ENCODE measurements at places on chromosomes 2 and 18.

GRCh38 chr2:149645391-149645790, 57.8 kb upstream of the MMADHC start:
- DNase-seq, result no peak

GRCh38 chr2:233414777-233415570, 60.7 kb downstream of the DGKD start:
- DNase-seq, result no peak

GRCh38 chr2:127510073-127510472, 16.2 kb downstream of the IWS1 start:
- DNase-seq, result no peak

- no peak for DNase-seq
These were observed 176.3 kb upstream of the FOSL2 start for GRCh38 chr2:28216331-28216730.

GRCh38 chr2:178450524-178450773, 526 bp downstream of the PRKRA start:
- DNase-seq, result no peak

DNA sequence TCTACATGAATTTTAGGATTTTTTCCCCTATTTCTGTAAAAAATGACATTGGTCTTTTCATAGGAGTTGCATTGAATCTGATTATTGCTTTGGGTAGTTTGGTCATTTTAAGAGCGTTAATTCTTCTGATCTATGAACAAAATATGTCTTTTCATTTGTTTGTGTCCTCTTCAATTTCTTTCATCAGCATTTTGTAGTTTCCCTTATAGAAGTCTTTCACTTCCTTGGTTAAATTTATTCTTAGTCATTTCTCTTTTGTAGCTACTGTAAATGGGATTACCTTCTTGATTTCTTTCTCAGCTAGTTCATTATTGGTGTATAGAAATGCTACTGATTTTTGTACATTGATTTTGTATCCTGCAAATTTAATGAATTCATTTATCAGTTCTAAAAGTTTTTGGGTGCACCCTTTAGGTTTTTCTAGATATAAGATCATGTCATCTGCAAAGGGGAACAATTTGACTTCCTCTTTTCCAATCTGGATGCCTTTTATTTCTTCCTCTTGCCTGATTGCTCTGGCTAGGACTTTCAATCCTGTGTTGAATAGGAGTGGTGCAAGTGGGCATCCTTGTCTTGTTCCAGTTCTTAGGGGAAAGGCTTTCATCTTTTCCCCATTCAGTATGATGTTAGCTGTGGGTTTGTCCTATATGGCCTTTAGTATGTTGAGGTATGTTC, 36.6 kb upstream of the AAK1 start:
- no peak for DNase-seq

- DNase-seq, result no peak
These were observed 24.7 kb downstream of the GNAL start for GRCh38 chr18:11713756-11714155.

DNA sequence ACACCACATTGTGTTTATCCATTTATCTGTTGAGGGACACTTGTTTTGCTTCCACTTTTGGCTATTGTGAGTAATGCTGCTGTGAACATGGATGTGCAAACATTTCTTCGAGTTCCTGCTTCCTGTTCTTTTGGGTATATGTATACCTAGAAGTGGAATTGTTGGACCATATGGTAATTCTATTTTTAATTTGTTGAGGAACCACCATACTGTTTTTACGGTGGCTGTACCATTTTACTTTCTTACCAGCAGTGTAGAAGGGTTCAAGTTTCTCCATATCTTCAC, 23.1 kb downstream of the ANXA4 start:
- DNase-seq, result no peak

GRCh38 chr2:72723769-72724370, 102.0 kb downstream of the EXOC6B start:
- no peak for DNase-seq

DNA sequence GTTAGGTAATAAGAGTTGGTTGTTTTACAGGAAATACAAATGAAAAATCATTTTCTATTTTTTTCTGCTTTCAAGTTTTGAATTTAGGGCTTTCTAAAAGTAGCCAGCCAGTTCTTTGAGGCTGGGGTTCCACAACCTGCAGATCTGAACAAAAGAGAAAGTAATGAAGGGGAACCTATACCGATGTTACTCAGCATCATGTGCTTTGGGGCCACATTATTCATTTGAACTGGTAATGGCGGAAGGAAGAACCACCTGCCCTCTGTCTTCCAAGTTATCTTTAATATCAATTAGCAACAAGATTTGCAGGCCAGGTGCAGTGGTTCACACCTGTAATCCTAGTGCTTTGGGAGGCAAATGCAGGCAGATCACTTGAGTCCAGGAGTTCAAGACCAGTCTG, 12.9 kb upstream of the MRO start:
- no peak for DNase-seq

- DNase-seq, result no peak
These were observed 127.7 kb downstream of the DOK6 start for GRCh38 chr18:69528435-69528834.

GRCh38 chr18:77784759-77785379, 535.2 kb downstream of the GALR1 start:
- DNase-seq, result no peak

DNA sequence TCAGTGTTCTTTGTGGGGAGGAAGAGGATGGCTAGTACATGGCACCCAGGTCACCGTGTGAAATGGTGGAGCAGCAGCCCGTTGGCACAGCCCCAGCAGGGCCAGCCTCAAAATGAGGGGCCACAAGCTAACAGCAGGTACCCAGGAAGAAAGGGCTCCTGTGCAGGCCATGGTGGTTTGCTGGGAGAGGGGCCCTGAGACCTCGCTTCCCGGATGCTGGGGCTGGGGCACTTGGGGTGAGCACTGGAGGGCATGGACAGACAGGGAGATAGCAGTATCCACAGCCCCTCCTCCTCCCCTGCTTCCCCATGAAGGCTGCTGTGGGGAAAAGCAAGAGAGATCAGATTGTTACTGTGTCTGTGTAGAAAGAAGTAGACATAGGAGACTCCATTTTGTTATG, 16.2 kb upstream of the TEX44 start:
- no peak for DNase-seq

GRCh38 chr2:13858626-13859025, 773.9 kb upstream of the LRATD1 start:
- DNase-seq, result no peak

- DNase-seq, result no peak
These were observed 117.4 kb downstream of the FMNL2 start for GRCh38 chr2:152452256-152452973.

- DNase-seq, result no peak
These were observed 307.8 kb downstream of the NDUFA10 start for GRCh38 chr2:239717319-239717675.

GRCh38 chr2:57210855-57211254, 835.8 kb upstream of the VRK2 start:
- DNase-seq, result no peak

DNA sequence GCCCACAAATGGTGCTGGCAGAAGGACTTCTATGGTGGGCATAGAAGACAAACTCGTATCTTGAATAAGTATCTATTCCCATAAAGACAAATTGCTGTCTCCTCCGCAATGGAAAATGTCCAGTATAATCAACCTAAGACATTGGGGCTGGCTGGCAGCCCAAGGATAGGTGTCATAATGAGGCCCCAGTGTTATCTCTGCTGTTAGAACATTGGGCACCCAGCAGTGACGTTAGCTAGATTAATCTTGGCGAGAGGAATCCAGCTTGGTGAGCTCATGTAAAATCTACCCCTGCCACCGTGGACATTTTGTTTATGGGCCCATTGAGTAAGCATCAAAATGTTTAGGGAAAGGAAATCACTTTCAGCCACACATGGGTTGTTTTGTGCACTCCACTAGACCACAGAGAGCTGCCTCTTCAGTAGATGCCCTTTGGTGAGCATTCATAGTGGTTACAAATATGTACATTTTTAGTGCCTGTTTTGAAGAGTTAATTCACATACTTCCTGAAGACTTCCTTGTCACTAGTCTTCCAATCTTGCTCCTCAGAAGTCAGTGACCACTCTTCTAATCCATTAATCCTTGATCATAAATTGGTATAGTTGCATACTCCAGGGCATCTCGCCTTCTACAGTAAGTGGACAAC, 48.2 kb upstream of the KDM3A start:
- no peak for DNase-seq

DNA sequence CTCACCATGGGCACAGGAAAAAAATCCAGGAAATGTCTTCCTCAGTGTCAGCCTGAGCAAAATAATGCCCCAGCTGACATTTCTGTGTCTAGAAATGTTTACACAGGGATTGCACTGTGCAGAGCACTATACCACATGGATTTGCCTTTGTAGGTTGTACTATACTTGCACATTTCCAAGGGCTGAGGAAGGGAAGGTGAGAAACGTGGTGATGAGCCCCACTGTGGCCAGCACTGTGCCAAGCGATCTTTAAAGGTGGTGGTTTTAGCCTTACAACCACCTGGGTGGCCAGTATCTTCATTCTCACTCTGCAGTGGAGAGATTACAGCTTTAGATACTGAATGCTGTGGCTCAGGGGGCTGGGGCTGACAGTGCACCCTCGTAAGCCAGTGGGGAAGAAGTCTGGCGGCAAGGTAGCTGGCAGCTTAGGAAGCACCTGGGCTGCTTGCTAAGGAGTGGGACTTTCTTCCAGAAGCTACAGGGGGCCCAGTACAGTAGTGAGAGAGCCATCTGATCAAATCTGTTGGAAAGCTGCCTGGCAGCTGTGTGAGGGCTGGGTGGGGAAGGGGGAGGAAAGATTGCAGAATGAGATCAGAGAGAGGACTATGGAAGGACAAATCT, 81.4 kb upstream of the MSH2 start:
- no peak for DNase-seq

DNA sequence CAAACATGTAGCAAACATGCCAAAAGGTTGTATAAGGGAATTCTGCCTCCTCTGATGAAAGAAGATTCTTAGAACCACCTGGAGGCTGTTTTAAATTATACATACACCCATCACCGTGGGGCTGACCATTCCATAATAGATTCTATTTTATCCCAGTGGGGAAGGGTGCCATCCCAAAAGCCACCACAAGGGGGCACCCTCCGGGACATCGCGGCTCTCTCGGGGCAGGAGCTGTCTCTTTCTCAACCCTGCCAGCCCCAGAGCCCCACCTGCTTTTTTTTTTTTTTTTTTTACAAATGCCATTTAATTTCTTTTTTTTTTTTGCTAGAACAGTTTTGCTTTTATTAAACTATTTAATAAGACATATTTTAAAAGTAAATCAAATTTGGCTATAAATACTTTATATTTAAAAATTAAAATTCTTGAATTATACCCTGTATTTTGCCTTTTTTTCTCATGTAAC, 8.6 kb upstream of the MTCL1 start:
- no peak for DNase-seq

- DNase-seq, result no peak
These were observed 162.2 kb downstream of the PKP4 start for GRCh38 chr2:158618891-158619490.

GRCh38 chr2:85423525-85423924, 5.0 kb downstream of the SH2D6 start:
- DNase-seq, result no peak

DNA sequence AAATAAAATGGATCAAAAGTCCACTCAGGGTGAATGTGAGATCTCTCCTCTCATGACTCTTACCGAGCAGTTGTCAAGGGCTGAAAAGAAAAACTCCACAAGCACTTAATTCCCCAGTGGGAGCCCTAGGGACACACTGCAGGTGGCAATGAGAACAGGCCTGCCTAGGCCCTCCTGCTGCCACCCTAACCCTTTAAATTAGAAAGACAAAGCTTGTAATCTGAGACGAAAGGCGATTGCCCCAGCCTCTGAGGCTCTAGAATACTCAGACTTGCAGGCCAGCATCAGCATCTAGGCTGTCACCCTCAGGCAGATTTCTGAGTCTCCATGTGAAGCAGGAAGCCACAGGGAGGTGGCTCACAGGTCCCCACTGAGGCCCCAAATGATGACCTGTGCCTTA, 457.0 kb upstream of the MYT1L start:
- no peak for DNase-seq

GRCh38 chr2:60538101-60538500, 15.4 kb downstream of the BCL11A start:
- no peak for DNase-seq

GRCh38 chr2:3620834-3621233, 25.9 kb downstream of the COLEC11 start:
- DNase-seq, result no peak

GRCh38 chr18:65215865-65216466, 534.8 kb upstream of the CDH7 start:
- DNase-seq, result no peak

DNA sequence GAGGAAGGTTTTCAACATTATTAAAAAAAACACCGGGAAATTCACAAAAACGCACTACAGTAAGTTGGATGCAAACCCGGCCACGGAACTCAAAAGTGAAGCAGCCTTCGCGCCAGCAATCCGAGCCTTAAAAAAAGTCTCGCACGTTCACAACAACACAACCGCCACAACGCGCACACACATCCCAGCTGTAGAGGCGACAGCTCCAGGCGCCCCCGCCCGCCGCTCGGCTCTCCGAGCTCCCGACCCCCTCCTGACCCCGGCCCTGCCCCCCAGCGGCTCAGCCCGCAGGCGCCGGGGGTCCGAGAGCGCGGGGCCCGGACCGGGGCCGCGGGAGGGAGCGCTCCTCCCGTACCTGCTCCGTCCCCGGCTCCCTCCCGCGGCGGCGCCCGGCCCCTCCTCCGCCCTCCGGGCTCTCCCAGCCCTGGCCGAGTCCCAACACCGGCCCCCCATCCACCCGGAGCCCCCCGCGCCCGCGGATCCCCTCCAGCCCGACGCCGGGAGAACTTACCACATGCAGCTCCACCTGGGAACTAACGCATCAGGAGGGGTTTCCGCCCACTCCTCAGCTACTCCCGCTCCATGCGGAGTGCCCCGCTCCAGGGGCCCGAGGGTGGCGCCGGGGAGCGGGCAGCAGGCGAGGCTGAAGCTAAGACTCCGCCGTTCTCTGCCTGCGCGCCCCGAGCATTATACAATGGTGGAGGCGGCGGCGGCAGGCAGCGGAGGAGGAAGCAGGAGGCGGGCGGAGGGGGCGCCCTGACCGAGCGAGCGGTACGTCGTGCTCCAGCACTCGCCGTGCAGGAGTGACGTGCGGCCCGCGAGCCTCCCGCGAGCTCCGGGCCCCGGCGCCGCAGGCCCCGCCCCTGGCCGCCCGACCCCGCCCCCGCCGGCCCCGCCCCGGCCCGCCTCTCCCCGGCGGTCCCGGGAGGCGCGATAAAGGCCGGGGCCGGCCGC, at the start of gene SERTAD2:
SERTAD2 (minus strand) TSS at position 805 of the 954 bp plus-strand sequence. CDS start 17,042 bp downstream, outside the sequence.
- peak; percentile 94 for DNase-seq

DNA sequence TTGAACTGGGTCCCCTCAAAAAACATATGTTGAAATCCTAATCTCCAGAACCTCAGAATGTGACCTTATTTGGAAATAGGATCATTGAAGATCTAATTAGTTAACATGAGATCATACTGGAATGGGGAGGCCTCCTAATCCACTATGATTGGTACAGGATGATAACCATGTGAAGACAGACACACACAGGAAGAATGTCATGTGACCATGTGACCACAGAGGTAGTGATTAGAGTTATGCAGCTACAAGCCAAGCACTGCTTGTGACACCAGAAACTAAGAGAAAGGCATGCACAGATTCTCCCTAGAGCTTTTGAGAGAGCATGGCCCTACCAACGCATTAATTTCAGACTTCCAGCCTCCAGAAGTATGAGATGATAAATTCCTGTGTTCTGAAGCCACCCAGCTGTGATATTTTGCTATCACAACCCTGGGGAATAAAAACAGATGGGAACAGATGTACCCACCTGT, 47.0 kb upstream of the TGIF1 start:
- no peak for DNase-seq
